ENCODE measurements at places on chromosomes 11 and 22. TPM values are rescaled to one million over a fixed set of nuclear protein-coding genes. Genes with fewer than 3 reads are reported as not detected.

DNA sequence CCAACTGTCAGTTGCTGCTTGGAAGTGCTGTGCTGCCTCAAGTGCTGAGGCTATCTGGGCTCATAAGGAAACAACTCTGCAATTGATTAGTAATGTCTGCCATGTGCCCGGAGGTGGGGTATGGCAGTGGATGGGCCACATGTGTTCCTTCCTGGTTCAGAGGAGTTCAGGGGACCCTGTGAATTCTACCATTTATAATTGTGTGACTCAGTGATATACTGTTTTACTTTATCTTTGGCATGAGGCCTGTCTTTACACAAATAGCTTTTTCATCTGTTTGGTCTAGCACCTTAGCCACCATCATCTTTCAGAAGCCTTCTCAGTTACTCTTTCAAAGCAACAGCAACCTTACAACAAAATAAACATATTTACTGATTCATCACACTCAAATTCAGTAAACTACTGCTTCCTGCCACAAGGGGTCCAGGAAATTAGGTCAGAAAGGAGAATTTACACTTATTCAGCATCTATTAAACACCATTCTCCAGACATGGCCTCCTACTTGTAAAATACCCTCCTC is 20.9 kb downstream of the DKK3 start:
- peak; percentile 70 for DNase-seq

DNA sequence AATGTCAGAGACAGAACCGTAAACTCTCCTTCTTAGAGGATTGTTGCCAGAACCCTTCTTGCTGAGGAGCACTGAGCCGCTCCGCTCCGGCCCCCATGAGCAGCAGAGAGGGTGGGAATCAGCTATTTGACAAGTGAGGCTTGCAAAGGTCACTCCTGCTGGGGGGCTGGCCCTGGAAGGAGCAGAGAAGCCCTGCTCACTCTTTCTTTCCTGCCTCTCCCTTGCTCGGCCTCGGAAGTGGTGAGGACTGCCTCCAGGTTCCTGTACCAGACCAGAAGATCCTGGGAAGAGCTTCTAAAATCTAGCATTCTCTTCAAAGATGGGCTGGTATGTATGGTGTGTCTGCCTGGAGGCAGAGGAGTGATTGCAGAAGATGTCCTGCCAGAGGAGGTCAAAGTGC is 168.6 kb upstream of the NECTIN1 start:
- no peak for DNase-seq

DNA sequence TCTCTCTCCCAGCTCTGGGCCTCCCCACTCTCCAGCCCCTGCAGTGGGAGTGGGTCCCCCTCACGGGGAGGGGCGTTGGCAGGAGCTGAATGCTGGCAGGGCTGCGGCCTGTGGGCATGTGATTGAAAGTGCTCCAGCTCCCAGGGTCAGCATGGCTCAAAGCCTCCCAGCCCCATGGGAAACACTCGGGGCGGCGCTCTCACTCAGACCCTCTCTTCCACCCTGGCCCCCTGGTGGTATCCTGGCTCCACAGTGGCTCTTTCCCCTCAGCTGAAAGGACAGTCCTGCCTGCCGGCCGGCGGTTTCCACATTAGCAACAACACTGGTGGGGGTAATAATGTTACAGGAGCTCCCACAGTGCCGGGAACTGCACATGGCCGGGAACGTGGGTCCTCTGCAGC is 35.5 kb downstream of the POLR3H start:
- DNase-seq, result no peak

Gene SCGB2A2
- not detected for total RNA-seq

Gene BIK
- 0.86 TPM for total RNA-seq

All from fibroblast of villous mesenchyme (primary cell).